ENCODE measurements at places on chromosomes 3 and 15.

- DNase-seq, result no peak
Measured at GRCh38 chr15:52351206-52351908, 55.8 kb upstream of the MYO5C start.

- no peak for DNase-seq
Measured at GRCh38 chr3:141257961-141258360, 26.3 kb downstream of the PXYLP1 start.

GRCh38 chr3:71423151-71423906 lies 160.2 kb downstream of the FOXP1 start:
- DNase-seq, result no peak

- DNase-seq, result no peak
Measured at GRCh38 chr3:113606539-113607218, 74.3 kb downstream of the SIDT1 start.

- DNase-seq, result no peak
Measured at GRCh38 chr3:9087831-9088413, 124.7 kb upstream of the RAD18 start.

- no peak for DNase-seq
Measured at GRCh38 chr15:75237316-75237982, 20.7 kb upstream of the GOLGA6C start.

- DNase-seq, result no peak
Measured at GRCh38 chr15:26773917-26774316, 1.1 kb upstream of the GABRB3 start.

DNA sequence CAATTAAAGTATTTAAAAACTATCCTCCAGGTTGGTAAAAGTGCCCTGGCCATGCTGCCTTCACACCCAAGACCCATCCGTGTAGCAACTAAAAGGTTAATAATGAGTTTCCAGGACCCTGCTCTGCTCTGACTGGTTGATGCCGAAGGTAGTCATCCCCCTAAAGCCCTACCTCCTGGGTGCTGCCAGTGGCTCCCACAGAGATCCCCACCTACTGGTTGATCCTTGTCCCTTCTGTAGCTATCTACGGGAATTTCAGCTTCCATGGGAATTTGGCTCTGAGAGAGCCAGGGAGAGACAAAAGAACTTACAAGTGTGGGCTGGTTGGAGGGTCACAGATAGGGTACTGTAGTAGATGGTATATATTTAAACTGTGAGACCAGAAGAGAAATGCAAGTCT lies 110.6 kb upstream of the NANOGP8 start:
- no peak for DNase-seq

GRCh38 chr15:25875566-25875965 lies 12.4 kb upstream of the ATP10A start:
- no peak for DNase-seq

GRCh38 chr3:170128259-170128976 lies 53.1 kb downstream of the PHC3 start:
- DNase-seq, result no peak

GRCh38 chr3:117272274-117272673 lies 562.7 kb downstream of the TUSC7 start:
- DNase-seq, result no peak

- no peak for DNase-seq
Measured at GRCh38 chr15:57144448-57144847, 226.0 kb downstream of the TCF12 start.
